Progenitor cell of endocrine pancreas (in vitro differentiated cells): ENCODE measurements at places on chromosomes 3 and 15.

DNA sequence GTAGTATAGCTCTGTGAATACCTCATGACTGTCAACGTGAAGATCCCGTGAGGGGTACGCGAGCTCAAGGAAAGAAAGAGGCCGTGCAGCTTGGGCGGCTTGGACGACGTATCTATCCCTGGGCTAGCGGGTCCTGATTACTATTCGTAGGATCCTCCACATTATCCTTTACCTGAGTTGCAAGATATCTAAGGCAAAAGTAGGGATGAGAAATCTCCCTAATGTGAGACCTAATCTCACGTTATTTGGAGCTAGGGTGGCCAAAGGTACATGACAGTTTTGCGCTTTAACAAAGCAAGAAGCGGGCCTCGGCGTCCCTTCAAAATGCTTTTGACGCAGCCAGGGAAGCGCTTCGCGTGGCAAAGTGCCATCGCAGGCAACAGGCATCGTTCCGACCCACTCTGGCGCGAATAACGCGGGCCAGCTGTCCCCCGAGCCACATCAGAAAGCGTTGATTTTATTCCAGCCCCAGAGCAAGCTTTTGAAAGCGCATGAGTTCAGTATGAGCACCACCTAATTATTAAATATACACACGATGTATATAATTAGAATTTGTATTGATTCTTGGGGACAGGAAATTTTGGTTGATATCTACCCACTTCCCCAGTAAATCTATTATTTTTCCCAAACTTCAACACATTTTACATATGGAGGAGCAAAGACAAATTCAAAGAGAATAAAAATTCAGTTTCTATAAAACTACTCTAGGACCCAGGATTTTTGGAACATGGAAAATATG lies 2.5 kb upstream of the EOMES start:
- no peak for DNase-seq

DNA sequence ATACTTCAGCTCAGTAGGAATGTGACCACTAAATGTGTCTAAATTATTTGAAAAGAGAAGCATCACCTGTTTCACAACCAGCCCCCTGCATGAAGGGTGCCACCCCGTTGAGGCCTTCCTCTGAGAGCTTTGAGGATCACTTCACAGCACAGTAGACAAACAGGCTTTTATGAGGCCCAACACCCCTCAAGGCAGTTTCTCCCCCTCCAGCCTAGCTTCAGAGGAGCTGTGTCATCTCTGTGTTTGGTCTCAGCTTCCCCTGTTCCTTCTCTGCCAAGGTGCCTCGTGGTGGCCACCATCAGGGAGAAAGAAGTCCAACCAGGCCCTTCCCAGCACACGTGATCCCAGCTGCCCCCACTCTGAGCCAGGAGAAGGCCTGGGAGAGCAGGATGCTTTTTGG lies 21.6 kb upstream of the DUSP7 start:
- DNase-seq = no peak

GRCh38 chr3:96977671-96978070 lies 163.3 kb downstream of the EPHA6 start:
- no peak for DNase-seq

DNA sequence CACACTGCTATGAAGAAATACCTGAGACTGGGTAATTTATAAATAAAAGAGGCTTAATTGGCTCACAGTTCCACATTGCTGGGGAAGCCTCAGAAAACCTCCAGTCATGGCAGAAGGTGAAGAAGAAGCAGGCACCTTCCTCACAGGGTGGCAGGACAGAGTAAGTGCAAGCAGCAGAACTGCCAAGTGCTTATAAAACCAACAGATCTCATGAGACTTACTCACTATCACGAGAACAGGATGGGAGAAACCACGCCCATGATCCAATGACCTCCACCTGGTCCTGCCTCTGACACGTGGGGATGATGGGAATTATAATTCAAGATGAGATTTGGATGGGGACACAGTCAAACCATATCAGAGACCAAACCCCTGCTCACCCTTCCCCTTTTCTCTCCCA lies 75.0 kb downstream of the TRIM69 start:
- DNase-seq = no peak

- no peak for DNase-seq
These were observed 181.0 kb upstream of the PPP2R3A start for GRCh38 chr3:135784557-135784956.

- DNase-seq = no peak
These were observed 643.8 kb downstream of the SQOR start for GRCh38 chr15:46278486-46279090.

DNA sequence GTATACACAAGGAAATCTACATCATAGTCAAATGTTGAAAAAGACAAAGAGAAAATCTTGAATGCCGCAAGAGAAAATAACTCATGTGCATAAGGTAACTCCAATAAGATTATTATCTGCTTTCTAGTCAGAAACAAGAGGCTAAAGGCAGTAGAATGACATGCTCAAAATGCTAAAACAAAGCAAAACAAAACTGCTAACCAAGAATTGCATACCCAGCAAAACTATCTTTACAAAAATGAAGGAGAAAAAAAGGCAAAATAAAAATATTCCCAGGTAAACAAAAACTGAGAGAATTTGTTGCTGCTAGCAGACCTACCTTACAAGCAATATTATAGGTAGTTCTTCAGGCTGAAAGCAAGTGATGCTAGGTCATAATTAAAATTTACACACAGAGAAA lies 76.4 kb upstream of the TMEM158 start:
- DNase-seq = no peak

DNA sequence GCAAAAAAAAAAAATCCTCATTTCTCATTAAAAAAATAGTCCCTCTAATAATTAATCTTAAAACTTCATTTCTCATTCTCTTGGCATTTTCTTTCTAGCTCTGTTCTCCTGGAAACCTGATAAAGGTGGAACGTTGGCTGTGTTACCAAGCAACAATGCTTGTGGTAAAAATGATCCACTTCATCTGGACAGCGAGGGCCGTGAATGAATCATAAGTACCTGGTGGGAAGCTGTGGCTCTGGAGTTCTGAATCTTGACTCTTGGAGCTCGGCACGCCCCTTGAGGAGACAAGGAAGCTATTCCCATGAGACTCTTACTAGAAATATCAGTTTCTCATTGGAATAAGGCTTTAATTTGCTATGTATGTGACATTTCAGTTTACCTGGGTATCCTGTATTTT lies 32.5 kb downstream of the BCL2L10 start:
- DNase-seq = no peak

DNA sequence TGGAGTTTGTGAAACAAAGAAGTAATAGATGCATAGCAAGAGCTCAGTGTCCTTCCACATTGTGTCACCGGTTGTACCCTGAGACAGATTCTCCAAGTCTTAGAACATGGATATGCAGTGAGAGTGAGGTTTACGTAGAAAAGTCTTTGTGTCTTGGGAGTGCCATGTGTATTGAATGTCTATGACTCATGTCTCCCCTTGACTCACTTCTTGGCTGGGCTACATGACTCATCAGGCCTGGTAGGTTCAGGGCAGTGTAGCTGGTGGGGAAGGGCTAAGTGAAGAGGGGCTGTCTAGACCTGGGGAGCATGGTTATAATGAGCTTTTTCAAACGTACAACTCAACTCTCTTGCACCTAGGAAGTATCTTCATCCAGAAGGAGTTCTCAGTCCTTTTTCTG lies 167.4 kb downstream of the GAP43 start:
- DNase-seq = no peak

- no peak for DNase-seq
These were observed 72.5 kb upstream of the TLE3 start for GRCh38 chr15:70170096-70170699.

- DNase-seq = no peak
These were observed 868 bp downstream of the BTBD1 start for GRCh38 chr15:83066034-83066733.

- DNase-seq = no peak
These were observed 134.3 kb upstream of the ABHD17C start for GRCh38 chr15:80560601-80561400.

DNA sequence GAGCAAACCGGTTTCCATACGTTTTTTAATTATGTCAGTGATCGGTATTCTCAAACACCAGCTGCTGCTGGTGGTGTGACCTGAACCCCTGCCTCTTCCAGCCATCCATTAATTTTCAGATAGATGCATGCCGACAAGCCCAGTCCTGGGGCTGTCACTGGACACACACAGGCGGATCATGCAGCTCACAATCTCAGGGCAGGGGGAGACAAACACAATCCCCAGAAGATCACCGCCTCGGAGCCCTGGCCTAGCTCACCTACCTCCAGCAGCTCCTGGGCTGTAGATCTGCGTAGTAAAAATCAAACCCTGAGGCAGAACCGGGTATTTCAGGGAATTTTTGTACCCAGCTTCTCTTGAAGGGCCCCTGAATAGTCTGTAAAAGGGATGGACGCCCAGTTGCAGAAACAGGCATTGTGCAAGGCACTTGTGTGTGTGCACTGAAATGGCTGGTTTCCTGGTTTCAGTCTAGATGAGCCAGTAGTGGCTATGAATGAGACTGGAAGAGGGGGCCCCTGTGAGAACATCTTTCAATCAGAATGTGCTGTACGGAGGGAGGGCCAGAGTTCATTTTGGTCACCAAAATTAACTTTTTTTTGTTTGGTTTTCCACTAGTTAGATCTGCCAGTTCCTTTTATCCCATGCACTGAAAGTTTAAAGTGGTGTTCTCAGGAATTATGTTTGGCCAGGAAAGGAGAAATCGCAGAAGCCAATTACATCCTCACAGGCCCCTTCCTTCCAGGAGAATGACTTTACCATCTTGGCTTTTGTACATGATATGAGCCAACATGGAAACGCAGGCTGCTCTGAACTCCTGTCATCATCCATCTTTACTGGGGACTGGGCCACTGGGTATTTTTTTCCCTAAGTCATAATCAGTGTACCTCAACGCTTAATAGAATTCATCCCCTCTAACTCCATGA lies 55.0 kb upstream of the RPL32 start:
- DNase-seq = no peak

DNA sequence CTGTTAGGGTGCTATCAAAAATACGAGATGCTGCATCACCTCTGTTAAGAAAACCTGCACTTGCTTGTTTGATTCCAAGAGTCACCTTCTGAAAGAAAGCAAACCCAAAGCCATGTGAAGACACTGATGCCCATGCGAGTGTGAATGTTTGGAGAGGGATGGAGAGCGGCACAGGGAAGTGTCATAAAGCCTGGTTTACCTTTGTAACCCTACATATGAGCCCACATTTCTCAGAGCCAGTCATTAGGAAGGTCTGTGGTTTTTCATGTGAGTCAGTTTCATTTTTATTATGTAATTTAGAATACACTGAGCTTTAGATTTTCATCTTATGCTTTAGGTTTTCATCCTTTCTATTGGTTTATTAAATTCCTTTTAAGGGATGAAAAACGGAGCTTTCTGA lies 896.8 kb downstream of the ROBO1 start:
- DNase-seq = no peak

- no peak for DNase-seq
These were observed 616.9 kb upstream of the GBE1 start for GRCh38 chr3:82378392-82378791.

GRCh38 chr15:83057696-83058376 lies 9.2 kb downstream of the BTBD1 start:
- no peak for DNase-seq

DNA sequence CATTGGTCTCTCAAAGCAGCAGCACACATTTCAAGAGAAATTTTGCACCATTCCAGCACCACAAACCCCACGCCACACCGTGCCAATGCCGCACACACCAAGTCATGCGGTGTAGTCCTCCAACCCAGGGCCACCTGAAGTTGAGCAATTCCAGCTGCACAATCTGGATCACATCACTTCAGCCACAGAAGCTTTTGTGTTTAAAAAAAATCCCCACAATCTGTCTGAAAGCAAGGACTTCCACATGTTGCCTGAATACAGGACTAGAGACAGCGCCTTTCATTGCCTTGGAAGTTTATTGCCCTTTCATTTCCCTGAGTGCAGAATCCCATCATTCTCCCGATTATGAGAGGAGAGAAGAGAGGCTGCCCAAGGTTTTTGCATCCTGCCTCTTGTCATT lies 175.6 kb upstream of the BCL6 start:
- DNase-seq = no peak

DNA sequence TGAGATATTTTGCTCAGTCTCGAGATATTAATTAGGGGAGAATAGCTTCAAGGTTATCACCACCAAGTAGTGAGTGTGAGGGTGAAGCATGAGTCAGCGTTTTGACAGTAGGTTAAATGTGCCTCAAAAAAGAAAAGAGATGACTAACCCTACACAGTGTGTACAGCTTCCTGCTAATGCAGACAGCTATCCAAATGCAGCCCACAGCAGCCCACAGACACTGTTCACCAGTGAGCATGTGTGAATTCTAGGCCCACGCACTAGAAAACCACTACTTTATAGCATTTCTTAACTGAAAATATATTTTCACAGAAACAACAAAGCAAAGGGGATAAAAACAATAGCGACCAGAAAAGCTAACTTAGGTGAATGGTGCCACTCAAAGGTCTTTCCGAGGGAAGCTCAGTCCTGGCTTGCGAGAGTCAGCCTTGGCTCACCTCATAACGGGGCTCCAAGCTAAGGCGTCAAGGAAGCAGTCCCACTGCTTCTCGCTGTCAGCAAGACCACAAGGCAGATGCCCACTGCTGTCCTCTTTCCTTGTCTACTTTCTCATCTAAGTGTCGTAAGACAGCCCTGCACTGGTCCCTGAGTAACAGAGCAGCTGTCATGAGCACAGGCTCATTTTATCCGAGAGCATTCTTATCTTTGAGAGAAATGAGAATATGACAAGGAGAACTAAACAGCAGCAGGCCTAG lies 47.6 kb downstream of the TXNRD3 start:
- DNase-seq = no peak
